ENCODE measurements at places on chromosomes 3 and 15.
A peak's percentile ranks its signal among the peaks of the same experiment; 100 is the strongest.

GRCh38 chr15:40838756-40839155 is 5.1 kb upstream of the SPINT1 start:
- DNase-seq = no peak

GRCh38 chr3:81440661-81441060 is 320.8 kb downstream of the GBE1 start:
- DNase-seq = no peak

- no peak for DNase-seq
Observed at GRCh38 chr3:48436855-48437254, 3.1 kb downstream of the CCDC51 start.

DNA sequence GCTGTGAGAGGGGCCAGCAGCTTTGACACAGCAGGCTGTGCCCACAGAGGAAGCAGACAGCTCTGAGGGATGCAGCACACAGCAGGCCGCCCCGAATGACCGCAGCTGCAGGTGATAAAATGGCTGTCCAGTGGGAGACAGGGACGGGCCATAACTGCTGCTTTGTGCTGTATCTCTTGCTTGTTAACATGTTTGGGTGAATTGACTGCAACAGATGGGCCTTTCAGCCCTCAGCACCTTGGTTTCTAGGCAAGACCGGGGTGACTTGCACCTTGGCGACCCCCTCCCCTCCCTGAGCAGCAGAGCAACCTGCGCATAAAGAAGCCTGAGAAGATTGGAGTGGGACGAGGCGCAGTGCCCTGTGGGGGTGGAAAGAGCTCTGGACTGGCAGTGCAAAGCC is 36.6 kb upstream of the CLK3 start:
- peak; percentile 61 for DNase-seq

DNA sequence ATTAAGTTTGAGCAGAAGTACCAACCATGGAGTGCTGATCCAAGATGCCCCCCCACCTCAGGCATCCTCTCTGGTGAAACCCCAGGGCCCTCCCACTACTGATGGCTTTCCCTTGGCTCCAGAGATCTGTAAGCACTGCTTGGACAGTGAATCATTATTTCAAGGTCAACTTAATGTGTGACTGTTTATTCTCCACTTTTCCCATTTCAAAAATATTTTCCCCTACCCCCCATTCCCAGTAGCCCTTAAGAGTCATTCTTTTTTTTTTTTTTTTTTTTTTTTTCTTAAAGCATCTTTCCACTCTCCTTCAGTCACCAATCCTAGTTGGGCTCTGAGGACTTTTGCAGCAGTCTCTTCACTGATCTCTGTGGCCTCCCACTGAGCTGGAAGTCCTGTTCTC is 82.6 kb downstream of the PCCB start:
- no peak for DNase-seq

DNA sequence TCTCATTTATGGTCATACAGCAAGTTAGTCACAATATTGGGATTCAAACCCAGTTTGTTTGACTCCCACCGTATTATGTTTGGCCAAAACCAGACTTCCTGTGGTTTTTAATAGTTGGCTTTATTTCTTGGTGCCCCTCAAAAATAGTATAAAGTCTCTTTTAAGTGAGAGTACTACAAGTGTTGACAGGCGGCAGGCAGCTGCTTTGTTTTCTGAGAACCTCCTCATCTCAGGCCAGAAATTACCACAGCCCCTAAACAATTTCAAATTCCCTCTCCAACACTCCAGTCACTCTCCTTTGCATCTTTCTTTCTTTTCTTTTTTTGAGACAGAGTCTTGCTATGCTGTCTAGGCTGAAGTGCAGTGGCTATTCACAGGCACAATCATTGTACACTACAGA is 121.5 kb downstream of the POLR2M start:
- DNase-seq = no peak

GRCh38 chr15:86263230-86263629 is 183.6 kb downstream of the AGBL1 start:
- DNase-seq = no peak

GRCh38 chr3:194137506-194138474 is 1.8 kb downstream of the HES1 start:
- DNase-seq = no peak

GRCh38 chr15:99451484-99451883 is 114.3 kb upstream of the MEF2A start:
- peak; percentile 46 for DNase-seq

DNA sequence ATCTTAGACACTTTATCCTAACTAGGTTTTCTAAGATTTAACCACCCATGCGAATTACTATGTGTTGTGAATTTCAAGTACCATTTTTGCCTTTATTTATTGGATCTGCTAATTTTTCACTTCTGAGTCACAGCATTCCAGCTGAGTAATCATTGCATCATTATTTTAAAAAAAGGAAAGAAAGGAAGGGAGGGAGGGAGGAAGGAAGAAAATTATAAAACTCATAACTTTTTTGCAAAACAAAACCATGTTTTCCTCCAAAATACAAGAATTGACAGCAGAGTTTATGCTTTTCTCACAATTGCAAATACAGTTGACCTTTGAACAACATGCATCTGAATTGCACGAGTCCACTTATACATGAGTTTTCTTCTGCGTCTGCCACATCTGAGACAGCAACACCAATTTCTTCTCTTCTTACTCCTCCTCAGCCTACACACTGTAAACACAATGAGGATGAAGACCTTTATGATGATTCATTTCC is 651.4 kb upstream of the NECTIN3 start:
- DNase-seq = no peak

GRCh38 chr3:127585163-127585812 is 5.2 kb downstream of the TPRA1 start:
- DNase-seq = no peak

GRCh38 chr3:99532246-99532645 is 106.1 kb upstream of the COL8A1 start:
- DNase-seq = no peak

- no peak for DNase-seq
Observed at GRCh38 chr15:69631978-69632377, 179.4 kb downstream of the RPLP1 start.

DNA sequence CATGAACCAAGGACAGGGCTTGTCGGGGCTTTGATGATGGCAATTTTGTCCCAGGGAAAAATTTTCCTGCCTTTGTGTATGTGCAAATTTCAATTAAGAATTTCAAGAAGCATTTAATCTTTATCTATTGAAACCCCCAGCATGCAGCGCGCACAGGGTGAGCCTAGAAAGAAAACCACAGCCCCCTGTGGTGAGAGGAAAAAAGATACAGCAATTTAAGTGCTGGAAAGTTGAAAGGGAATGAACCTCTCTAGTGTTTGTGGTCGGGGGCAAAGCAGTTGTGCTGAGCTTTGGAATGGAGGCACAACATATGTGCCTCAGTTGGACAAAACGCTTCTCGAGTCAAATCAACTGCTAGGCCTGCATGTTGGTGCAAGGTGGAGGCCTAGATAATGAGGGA is 111.8 kb upstream of the C15orf61 start:
- DNase-seq = no peak

DNA sequence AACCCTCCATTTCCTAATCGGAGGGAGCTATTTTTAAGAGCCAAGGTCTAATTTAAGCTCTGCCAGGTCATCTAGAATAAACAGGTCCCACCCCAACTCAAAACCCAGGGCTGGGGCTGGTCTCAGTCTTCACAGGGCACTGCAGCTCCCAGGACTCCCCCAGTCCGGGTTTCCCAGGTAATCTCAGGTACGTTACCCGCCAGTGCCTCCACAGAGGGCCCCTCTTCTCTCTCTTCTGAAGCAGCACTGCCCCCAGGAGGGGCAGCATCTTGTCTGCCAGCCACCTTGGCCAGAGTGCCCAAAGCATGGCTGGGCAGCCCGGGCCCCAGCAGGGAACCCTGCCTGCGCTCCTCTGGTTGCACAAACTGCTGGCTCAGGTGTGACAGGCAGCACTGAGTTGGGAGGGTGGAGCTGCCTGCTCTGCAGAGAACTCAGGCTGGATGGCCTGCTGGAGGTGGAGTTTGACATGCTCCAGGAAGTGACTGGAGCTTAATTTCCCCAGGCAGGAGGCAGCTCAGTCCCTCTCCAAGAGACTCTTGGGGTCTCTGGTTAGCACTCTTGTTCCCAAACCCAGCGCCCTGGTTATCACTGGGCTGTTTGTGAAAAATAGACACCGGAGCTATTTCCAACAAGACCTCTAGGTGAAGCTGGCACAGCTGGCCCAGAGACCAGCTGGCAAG is at the start of gene PLA2G4F:
PLA2G4F (minus strand) TSS at position 394 of the 680 bp plus-strand sequence; CDS start at position 307, 87 bp downstream.
- DNase-seq = no peak

DNA sequence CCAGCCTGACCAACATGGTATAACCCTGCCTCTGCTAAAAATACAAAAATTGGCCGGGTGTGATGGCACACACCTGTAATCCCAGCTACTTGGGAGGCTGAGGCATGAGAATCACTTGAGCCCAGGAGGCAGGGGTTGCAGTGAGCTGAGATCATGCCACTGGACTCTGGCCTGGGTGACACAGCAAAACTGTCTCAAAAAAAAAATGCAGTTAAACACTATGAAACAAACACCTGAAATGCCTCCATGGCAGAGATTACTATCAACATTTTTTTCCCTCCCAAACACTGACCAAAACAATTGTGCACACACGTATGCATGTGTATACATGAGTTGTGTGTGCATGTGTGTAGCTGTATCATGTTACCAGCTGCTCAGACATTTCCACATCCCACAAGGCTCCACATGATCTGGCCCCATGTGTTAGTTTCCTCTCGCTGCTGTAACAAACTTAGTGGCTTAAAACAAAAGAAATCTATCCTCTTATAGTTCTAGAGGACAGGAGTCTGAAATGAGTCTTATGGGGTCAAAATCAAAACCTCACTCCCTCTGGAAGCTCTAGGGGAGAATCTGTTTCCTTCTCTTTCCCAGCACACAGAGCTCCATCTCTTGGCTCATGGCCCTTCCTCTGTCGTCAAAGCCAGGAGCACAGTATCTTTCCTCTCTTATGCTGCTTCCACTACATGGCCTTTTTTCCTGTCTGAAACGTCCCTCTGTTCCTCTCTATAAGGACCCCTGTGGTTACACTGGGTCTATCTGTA is 34.5 kb downstream of the SLC41A3 start:
- DNase-seq = no peak

- no peak for DNase-seq
Observed at GRCh38 chr15:26561130-26561529, 211.7 kb downstream of the GABRB3 start.

DNA sequence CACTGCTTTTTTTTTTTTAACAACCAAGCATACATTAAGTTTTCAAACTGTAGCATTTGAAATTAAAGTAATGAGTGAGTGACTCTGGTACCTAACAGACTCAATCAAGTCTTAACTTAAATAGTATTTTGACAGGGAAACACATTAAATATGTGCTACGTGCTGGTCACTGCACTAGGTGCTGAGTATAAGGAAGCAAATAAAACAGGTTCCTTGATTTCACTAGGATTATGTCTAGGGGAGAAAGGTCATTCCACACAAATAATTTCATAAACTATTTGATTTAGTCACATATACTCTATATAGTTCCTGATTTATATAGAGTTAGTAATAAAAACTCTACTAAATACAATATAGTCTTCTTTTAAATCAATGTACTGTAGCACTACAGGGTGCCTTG is 89.4 kb downstream of the SUCLG2 start:
- no peak for DNase-seq

DNA sequence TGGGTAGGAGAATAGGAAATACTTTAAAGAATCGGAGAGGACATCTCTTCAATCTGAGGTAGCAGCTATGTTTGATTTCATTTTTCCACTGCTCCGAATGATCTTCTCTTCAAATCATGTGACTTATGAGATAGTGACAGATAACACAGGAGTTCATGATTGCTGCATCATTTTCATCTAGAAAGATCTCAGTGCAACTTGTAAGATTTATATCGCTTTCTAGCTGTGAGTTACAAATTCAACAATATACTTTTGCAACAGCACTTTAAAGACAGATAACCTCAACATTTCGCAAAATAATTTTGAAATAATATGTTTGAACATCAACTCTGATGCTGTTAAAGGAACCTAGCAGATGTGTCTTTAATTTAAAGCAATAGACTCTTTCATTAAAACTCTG is 99.9 kb upstream of the CCDC80 start:
- DNase-seq = no peak

DNA sequence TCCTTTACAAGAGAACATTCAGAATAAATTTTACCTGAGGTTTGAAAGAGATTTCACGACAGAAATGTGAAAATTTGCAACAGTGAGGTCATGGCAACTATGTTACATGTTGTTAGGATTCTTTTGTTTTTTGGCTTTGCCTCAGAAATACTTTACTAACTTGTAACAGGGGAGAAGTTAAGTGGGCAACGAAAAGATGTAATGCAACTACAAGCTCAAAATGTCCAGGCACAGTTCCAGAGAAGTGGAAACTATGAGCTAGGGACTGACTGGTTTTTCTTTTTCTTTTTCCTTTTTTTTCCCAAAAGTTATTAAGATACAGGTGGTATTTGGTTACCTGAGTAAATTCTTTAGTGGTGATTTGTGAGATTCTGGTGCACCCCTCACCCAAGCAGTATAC is 111.5 kb upstream of the PPP2R3A start:
- DNase-seq = no peak

- no peak for DNase-seq
Observed at GRCh38 chr15:54288049-54288448, 309.8 kb downstream of the UNC13C start.

DNA sequence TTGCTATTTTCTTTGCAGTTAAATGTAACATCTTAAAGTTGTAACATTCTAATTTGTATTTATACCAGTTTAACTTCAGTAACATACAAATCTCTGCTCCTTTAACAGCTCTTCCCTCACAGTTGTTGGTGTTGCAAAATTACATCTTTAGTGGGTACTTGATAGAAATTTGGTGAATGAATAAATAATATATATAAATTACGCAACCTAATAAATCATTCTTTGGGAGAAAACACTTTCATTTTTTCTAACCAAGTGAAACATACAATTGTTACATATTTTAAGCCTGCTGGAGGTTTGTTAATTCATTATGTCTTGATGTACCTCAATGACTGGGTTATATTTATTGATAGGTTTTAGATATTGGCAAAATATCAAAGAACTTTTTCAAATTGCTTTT is 118.8 kb downstream of the PLD1 start:
- no peak for DNase-seq

GRCh38 chr15:75359537-75360250 is 8.7 kb downstream of the MAN2C1 start:
- no peak for DNase-seq

Data from RWPE2 (cell line).